ENCODE measurements at places on chromosomes 5 and 9.
A peak's percentile ranks its signal among the peaks of the same experiment; 100 is the strongest.

DNA sequence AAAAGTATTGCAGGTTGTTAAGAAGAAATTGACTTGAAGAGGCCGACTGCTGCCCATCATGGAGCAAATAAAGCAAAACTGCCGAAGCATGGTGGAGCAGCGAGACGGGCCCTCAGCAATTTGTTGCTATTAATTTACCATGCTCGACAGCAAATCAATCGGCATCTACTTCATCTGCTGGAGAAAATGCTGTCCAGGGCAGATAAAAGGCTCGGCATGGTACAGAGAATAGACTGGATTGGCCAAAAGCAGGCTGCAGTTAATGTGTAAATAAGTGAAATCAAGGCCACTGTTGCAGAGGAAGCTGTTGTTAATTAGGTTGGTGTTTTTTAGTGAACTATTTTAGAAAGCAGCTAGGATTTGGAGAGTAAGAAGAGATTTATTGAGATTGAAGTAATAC, 8.3 kb downstream of the TLE4 start:
- DNase-seq = no peak

DNA sequence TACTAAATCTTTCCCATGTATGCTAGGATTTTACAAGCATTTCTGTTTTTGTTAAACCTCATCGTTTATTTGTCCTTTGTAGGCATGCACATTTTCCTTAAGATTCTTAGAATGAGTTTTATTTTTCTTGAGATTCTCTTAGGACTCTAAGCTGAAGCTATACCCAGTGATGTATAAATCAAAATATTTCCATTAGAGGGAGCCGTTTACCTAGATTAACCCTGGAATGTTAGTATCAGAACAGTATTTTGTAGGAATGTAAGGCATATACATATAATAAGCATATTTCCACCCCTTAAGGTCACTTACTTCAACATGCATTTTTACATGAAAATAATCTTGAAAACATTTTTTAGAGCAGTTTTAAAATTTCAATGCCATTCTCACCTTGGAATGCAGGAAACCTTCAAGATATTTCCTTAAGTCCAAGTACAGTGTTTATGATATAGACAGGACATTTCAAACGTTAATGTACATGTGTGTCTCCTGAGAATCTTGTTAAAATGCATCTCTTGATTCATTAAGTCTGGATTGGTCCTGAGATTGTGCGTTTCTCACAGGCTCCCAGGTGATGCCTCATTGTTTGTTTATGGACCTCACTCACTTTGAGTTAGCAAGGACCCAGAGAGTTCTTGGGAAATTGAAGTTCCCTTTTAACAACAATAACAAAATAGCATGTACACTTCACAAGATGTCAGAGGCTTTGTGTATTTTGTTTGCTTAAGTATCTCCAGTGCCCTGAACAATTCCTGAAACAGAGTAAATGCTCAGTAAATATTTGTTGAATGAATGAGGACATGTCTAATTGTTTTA, 34.9 kb upstream of the FCHO2 start:
- DNase-seq = peak; percentile 27

- no peak for DNase-seq
These were observed 30.8 kb upstream of the ALDH1A1 start for GRCh38 chr9:72983512-72984225.

- DNase-seq = no peak
These were observed 42.2 kb downstream of the NIPAL4 start for GRCh38 chr5:157502143-157502647.

DNA sequence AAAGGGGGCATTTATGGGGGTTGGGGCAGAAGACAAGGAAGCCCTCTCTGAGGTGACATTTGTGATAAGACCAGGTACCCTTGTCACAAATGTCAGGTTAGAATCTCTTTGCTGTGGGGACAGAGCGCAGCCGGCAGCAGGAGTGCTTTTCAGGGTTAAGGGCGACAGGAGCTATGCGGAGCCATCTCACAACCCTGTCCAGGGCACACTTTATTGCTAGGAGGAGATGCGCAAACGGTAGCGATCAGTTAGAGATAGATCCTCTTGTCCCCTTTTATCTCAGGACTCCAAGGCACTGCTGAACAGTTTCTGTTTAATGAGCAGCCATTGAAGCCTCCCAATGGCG, 438 bp upstream of the LAMC3 start:
- peak; percentile 51 for DNase-seq

GRCh38 chr9:17761984-17762676, 183.3 kb downstream of the SH3GL2 start:
- peak; percentile 80 for DNase-seq

- peak; percentile 51 for DNase-seq
These were observed 53.5 kb upstream of the GRIN3A start for GRCh38 chr9:101791938-101792337.

Data from NCI-H146 (cell line).